ENCODE measurements at places on chromosomes 13 and 19. TPM values are rescaled to one million over a fixed set of nuclear protein-coding genes. Genes with fewer than 3 reads are reported as not detected.

DNA sequence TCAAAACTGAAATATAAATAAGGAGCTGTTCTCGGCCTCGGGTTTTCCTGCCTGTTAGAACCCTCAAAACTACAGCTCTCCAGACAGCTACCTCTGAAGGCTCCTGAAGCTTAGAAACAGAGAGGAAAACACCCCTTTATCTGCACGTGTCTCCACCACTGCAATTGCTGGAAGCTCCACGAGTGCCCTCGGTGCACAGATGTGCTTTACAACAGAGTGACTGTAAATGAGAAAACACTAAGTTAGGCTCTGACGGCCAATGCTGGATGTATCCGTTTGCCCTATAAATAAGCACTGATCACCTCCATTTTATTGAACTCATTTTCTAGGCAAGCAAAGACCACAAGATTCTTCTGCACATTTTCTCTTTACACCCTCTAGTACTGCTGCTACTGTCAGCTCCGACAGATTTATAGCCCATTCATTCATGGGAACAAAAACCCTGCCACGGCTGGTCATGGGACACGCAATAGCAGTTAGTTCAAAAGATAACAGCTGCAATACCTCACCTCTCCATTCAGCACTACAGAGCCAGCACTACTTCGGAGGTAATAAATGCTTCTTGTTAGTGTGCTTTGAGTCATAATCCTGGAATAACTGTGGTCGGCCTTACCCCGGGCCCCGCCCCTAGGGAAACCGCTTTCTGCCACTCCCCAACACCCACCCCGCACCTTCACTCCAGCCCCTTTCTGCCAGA, 241.1 kb upstream of the ZNF507 start:
- no peak overlapping the region for H3K4me3 ChIP-seq
- no peaks in the 10 kb centered on the region for H3K36me3 ChIP-seq
- peaks cover 28% of the 10 kb centered on the region for H3K27me3 ChIP-seq
- H3K4me1 ChIP-seq = no peaks in the 10 kb centered on the region
- no peak for DNase-seq

GRCh38 chr19:1324806-1325567, 39.3 kb downstream of the EFNA2 start:
- H3K4me3 ChIP-seq = peak overlapping the region; percentile 29
- peaks cover 47% of the 10 kb centered on the region for H3K27me3 ChIP-seq
- no peaks in the 10 kb centered on the region for H3K36me3 ChIP-seq
- DNase-seq = peak; percentile 57
- H3K27ac ChIP-seq = no peak overlapping the region

DNA sequence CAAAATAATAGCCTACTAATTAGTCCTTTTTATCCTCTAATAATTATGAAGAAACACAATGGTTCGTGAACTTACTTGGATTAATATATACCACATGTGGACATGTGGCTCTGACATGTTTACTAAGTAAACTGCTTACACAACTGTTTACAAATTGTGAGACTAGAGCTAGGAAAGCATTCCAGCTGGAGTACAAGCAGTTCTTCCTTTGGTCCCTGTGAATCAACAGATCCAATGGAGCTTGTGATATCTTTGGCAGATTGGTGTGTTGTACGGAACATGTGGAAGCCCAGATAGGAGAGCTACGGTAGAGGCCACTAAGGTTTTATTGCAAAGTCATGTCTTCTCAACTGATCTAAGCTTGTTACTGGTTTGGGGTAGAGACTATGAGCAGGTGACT, 145.5 kb upstream of the SPRY2 start:
- H3K4me3 ChIP-seq = no peak overlapping the region
- H3K36me3 ChIP-seq = no peaks in the 10 kb centered on the region
- H3K27ac ChIP-seq = no peak overlapping the region
- no peak for DNase-seq
- H3K27me3 ChIP-seq = no peaks in the 10 kb centered on the region
- H3K4me1 ChIP-seq = no peaks in the 10 kb centered on the region

DNA sequence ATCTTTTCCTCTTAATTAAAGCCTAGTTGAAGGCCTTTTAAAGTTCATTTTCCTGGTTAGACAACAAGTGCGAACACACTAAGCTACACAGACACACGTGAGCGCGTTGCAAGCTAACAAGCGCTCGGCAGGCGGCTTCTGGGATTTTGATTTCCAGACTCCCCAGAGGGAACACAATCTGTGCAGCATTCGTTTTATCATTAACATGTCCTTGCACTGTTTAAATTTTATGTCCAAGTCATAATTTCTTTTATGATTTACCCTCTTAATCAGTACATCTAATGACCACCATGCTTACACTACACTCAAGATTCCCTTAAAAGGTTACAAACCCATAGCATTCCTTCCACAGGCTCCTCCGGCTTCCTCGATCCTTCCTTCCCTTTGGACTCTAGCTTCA, 16.8 kb downstream of the COL4A1 start:
- H3K4me3 ChIP-seq = no peak overlapping the region

- H3K36me3 ChIP-seq = no peaks in the 10 kb centered on the region
- H3K4me3 ChIP-seq = no peak overlapping the region
- no peaks in the 10 kb centered on the region for H3K4me1 ChIP-seq
- no peak overlapping the region for H3K27ac ChIP-seq
Observed at GRCh38 chr19:28929006-28929405, 283.9 kb downstream of the UQCRFS1 start.

DNA sequence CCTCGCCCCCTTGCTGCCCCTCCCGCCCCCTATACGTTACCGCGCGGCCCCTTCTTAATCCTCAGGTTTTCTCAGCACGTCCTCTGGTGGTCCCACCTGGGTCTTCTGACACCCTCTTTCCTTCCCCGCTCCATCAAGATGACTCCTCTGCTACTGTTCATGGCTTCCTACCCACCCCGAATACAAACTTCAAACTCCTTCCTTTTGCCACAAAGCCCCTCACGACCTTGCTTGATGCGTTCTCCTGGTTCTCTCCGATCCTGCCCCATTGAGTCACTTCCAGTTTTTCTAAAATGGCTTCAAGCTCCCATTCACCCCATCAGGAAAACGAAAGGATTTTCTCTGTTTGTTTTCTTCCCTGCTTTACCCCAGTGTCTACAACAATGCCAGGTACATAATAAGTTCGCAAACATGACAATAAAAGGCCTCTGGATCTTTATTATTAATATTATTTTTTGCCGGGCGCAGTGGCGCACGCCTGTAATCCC, 734 bp upstream of the SERTAD3 start:
- no peaks in the 10 kb centered on the region for H3K27me3 ChIP-seq
- peak overlapping the region; percentile 89 for H3K4me3 ChIP-seq
- peak overlapping the region; percentile 99 for H3K27ac ChIP-seq
- H3K36me3 ChIP-seq = peaks cover 58% of the 10 kb centered on the region
- no peak for DNase-seq
- H3K4me1 ChIP-seq = peaks cover 20% of the 10 kb centered on the region

- H3K36me3 ChIP-seq = peaks cover 63% of the 10 kb centered on the region
- no peaks in the 10 kb centered on the region for H3K4me1 ChIP-seq
- no peak for DNase-seq
- no peaks in the 10 kb centered on the region for H3K27me3 ChIP-seq
- H3K27ac ChIP-seq = no peak overlapping the region
- H3K4me3 ChIP-seq = no peak overlapping the region
Observed at GRCh38 chr19:35888398-35888797, 11.9 kb downstream of the NFKBID start.

GRCh38 chr13:27666951-27667350, 45.3 kb downstream of the POLR1D start:
- DNase-seq = no peak
- no peaks in the 10 kb centered on the region for H3K27me3 ChIP-seq
- H3K27ac ChIP-seq = no peak overlapping the region
- H3K4me1 ChIP-seq = peaks cover 11% of the 10 kb centered on the region
- no peak overlapping the region for H3K4me3 ChIP-seq

DNA sequence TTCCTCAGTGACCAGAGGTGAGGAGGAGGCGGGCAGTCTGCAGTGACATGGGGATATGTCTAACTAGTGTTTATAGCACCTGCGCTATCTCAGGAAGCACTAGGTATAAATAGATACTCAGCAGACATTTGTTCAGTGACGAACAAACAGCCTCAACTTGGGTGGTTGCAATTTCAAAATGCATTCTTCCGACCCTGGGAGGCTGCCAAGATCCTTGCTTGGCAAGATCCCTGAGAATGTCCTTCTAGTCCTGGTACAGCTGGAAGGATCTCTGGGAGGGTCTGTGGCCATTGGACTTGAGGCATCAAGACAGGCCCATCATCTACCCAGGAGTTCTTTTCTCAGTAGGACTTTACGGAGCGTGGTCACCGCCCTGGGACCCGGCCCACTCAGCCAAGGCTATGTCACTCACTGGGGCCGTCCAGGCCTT, 299.5 kb downstream of the ZNF536 start:
- H3K27ac ChIP-seq = no peak overlapping the region
- no peaks in the 10 kb centered on the region for H3K36me3 ChIP-seq
- DNase-seq = peak; percentile 55
- H3K4me1 ChIP-seq = no peaks in the 10 kb centered on the region
- H3K27me3 ChIP-seq = peaks cover 11% of the 10 kb centered on the region

- H3K27ac ChIP-seq = no peak overlapping the region
- no peak overlapping the region for H3K4me3 ChIP-seq
- no peaks in the 10 kb centered on the region for H3K36me3 ChIP-seq
- peaks cover 38% of the 10 kb centered on the region for H3K27me3 ChIP-seq
- DNase-seq = no peak
Observed at GRCh38 chr19:4199699-4200293, 17.3 kb downstream of the ANKRD24 start.

- H3K4me1 ChIP-seq = no peaks in the 10 kb centered on the region
- no peak overlapping the region for H3K27ac ChIP-seq
- H3K36me3 ChIP-seq = no peaks in the 10 kb centered on the region
- H3K4me3 ChIP-seq = no peak overlapping the region
- no peaks in the 10 kb centered on the region for H3K27me3 ChIP-seq
Observed at GRCh38 chr13:73286942-73287620, 228.3 kb downstream of the KLF5 start.

GRCh38 chr19:41700381-41701195, 7.8 kb upstream of the CEACAM5 start:
- no peaks in the 10 kb centered on the region for H3K36me3 ChIP-seq
- no peak overlapping the region for H3K27ac ChIP-seq
- H3K4me1 ChIP-seq = no peaks in the 10 kb centered on the region
- DNase-seq = no peak
- no peak overlapping the region for H3K4me3 ChIP-seq
- H3K27me3 ChIP-seq = peaks cover 10% of the 10 kb centered on the region

DNA sequence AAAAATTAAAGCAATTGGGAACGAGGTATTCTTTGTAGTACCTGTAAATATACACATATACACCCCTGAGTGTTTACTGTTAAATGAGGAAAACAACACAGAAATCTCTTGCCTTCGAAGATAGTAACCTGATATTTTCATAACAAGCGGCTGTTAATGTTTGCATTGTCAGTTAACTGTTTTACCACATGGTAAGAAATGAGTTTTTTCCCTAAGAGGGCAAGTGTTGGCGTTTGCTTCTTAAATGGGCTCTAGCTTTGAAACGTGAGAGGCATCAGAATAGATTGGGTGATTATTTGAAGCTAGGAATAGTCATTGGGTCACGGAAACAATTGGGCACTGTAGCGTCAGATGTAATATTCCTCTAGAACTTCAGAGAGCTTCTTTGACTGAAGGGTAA, 22.0 kb upstream of the UPF3A start:
- peaks cover 11% of the 10 kb centered on the region for H3K4me1 ChIP-seq
- H3K36me3 ChIP-seq = no peaks in the 10 kb centered on the region
- H3K27ac ChIP-seq = no peak overlapping the region
- DNase-seq = no peak
- no peaks in the 10 kb centered on the region for H3K27me3 ChIP-seq

DNA sequence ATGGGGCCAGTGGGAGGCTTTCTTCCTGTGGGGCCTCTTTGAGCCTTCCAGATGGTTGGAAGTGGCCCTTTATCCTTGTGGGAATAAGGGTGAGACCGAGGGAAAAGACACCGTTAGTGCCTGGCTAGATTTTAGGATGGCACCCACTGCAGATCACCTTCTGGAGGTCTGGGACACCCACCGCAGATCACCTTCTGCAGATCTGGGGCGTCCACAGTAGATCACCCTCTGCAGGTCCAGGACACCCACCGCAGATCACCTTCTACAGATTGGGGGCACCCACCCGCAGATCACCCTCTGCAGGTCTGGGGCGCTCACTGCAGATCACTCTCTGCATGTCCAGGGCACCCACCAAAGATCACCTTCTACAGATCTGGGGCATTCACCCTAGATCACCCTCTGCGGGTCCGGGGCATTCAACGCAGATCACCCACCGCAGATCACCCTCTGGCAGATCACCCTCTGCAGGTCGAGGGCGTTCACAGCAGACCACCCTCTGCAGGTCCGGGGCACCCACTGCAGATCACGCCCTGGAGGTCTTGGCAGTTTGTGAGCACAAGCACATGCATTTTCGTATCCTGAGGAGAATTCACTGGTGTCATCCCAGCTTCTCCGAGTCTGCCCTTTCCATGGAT, 153.4 kb upstream of the TSHZ3 start:
- no peaks in the 10 kb centered on the region for H3K36me3 ChIP-seq
- no peak for DNase-seq
- H3K27me3 ChIP-seq = peaks cover 6% of the 10 kb centered on the region
- H3K27ac ChIP-seq = no peak overlapping the region

GRCh38 chr13:112260108-112261055, 115.8 kb upstream of the SPACA7 start:
- no peak overlapping the region for H3K4me3 ChIP-seq
- H3K36me3 ChIP-seq = no peaks in the 10 kb centered on the region
- no peak overlapping the region for H3K27ac ChIP-seq
- no peak for DNase-seq

- no peaks in the 10 kb centered on the region for H3K27me3 ChIP-seq
- no peak overlapping the region for H3K27ac ChIP-seq
- no peaks in the 10 kb centered on the region for H3K36me3 ChIP-seq
Observed at GRCh38 chr19:54271106-54271505, 9.8 kb downstream of the LILRB2 start.

- H3K4me1 ChIP-seq = peaks cover 8% of the 10 kb centered on the region
- peaks cover 29% of the 10 kb centered on the region for H3K36me3 ChIP-seq
- peak overlapping the region; percentile 93 for H3K27ac ChIP-seq
- H3K4me3 ChIP-seq = peak overlapping the region; percentile 95
Observed at GRCh38 chr19:4473011-4473762, 1.1 kb downstream of the HDGFL2 start.

- no peaks in the 10 kb centered on the region for H3K36me3 ChIP-seq
- no peak overlapping the region for H3K4me3 ChIP-seq
- DNase-seq = no peak
- H3K27ac ChIP-seq = no peak overlapping the region
- no peaks in the 10 kb centered on the region for H3K4me1 ChIP-seq
Observed at GRCh38 chr19:30367006-30367405, 5.2 kb upstream of the ZNF536 start.

GRCh38 chr13:37942929-37943328, 73.4 kb upstream of the TRPC4 start:
- H3K27me3 ChIP-seq = no peaks in the 10 kb centered on the region
- no peak overlapping the region for H3K4me3 ChIP-seq
- no peaks in the 10 kb centered on the region for H3K36me3 ChIP-seq
- no peak overlapping the region for H3K27ac ChIP-seq

GRCh38 chr13:95260031-95260525, 41.2 kb downstream of the ABCC4 start:
- no peaks in the 10 kb centered on the region for H3K4me1 ChIP-seq
- no peak for DNase-seq
- H3K36me3 ChIP-seq = no peaks in the 10 kb centered on the region

- no peak overlapping the region for H3K27ac ChIP-seq
- H3K4me3 ChIP-seq = no peak overlapping the region
- H3K4me1 ChIP-seq = no peaks in the 10 kb centered on the region
- H3K27me3 ChIP-seq = no peaks in the 10 kb centered on the region
Observed at GRCh38 chr13:59120297-59120843, 1043.4 kb downstream of the DIAPH3 start.

GRCh38 chr13:44573790-44574465, 2.2 kb downstream of the TSC22D1 start:
- H3K27me3 ChIP-seq = no peaks in the 10 kb centered on the region
- H3K4me3 ChIP-seq = no peak overlapping the region
- H3K36me3 ChIP-seq = no peaks in the 10 kb centered on the region
- peaks cover 42% of the 10 kb centered on the region for H3K4me1 ChIP-seq

ZNF540 gene
- total RNA-seq = 3.1 TPM

LHB gene
- total RNA-seq = not detected

ZNF296 gene
- not detected for total RNA-seq

KIR3DL1 gene
- total RNA-seq = 0.90 TPM

SHKBP1 gene
- total RNA-seq = 16.4 TPM

FFAR2 gene
- total RNA-seq = 0.22 TPM

Data from heart right ventricle (tissue), 16 donors.